Stimulated activated CD8-positive, alpha-beta memory T cell treated with anti-CD3 and anti-CD28 coated beads, Interleukin-4, amount 100 ng/mL, for 24 hours (primary cell): ENCODE measurements at places on chromosomes 16 and 17.
A peak's percentile ranks its signal among the peaks of the same experiment; 100 is the strongest.

DNA sequence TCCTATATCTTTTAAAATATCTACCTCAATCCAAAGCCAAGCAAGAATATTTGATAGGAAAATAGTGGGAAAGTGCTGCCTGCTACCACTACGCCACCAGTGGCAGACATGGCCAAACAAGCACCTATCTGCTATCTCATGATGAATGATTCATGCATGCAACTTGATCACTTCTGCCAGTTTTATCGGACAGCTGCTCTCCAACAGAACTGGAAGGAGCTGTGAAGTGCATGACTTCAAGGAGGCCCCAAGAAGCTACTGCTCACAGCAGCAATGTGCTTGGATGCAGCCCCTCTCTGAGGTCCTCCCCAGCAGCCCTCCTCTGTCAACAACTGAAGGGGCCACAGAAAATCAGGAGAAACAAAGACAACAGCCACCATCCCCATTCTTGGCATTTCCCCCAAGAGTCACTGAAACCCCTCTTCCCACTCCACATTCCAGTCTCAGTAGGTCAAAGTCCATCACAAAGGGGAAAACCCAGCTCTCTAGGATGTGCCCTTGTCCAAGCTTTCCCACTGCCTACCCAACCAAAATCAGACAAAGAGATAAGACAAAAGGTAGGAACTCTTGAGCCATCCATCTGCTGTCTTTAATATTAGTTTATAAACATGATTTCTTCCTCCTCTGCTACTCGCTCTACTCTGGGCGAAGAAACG, 215.3 kb downstream of the C16orf78 start:
- DNase-seq, result no peak

DNA sequence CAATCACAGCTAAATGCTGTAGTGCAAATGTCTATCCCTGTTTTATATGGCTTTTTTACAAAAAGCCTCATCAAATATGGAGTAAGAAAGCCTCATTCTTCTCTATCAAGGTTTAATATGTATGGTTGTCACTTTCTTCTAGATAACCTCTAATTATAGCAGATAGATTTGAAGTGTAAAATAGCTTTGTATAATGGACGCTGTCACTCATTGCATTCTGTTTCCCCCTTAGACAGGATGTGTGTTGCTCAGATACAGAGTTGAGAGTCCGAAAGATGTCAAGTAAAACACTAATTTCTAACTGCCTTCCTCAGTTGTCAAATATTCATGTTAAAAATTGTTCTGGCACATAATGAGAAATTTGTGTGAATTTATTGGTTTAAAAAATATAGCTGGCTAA, 88.0 kb downstream of the NLK start:
- DNase-seq, result no peak

GRCh38 chr17:50771991-50772785, 4.9 kb upstream of the ANKRD40CL start:
- DNase-seq, result no peak

DNA sequence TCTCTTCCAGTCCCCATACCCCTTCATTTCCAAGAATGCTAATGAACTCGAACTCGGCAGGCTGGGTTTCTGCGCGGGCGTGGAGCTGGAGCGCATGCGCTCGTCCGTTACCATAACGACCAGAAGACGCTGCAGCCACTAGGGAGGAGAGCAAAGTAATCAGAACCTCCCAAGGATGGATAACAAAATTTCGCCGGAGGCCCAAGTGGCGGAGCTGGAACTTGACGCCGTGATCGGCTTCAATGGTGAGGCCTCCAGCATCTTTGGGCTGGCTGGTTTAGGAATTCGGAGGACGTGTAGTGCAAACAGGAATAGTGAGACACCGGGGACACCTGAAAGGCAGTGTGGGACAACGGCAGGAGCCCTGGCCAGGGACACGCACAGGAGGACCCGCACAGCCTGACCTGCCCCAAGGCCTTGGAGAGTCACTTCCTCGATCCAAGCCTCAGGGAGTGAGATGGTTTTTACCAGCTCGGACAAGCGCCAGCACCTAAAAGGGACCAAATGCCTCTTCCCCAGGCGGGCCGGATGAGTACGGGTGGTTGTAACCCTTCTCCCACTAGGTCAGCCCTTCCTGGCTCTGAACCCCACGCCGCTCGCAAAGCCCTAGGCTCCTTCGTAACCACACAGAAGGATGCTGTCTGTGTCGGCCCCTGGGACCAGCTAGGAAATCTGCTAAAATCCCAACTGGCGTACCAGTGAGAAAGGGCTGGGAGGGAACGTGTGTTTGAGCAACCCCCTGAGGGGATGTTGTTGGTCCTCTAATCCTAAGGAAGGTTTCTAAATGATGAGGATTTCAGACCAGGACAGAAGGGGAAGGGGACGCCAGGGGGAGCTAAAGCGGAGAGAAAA, at the start of gene CFAP52:
Gene CFAP52 (plus strand): TSS at position 122 of the 852 bp plus-strand sequence. CDS start 54 bp downstream, at position 176.
- DNase-seq, result peak; percentile 62

GRCh38 chr16:70804153-70804733, 3.3 kb upstream of the VAC14 start:
- no peak for DNase-seq

GRCh38 chr17:43790311-43790940, 10.2 kb downstream of the CFAP97D1 start:
- no peak for DNase-seq

DNA sequence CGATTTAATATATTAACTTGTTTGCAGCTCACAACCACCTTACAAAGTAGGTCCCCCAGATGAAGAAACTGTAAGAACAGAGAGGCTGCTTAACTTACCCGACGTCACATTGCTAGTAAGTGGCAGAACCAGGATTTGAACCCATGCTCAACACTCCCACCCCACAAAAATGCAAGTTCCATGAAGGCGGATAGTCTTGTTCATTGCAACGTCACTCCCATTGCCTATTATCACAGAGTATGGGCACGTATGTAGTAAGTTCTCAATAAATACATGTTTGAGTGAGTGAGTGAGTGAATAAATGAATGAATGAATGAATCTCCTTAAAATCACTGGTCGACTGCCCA, 1.1 kb downstream of the USP31 start:
- DNase-seq, result no peak

DNA sequence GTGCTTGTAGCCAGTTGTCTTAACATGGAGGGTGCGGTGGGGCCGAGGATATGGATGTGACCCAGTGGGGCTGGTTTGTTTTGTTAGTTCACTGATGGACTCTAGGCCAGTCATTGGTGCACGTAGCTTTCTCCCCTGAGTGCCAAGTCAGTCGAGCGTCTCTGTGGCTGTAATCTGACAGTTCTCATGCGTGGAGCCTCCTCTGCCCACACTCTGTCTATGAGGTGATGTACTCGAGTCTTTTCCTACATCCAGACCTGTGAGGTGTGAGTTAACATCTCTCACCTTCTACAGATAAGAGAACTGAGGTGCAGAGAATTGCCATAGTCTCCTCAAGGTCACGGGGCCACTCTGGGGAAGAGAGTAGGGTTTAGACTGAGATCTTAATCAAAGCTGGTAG, 90.2 kb downstream of the MARCHF10 start:
- no peak for DNase-seq

DNA sequence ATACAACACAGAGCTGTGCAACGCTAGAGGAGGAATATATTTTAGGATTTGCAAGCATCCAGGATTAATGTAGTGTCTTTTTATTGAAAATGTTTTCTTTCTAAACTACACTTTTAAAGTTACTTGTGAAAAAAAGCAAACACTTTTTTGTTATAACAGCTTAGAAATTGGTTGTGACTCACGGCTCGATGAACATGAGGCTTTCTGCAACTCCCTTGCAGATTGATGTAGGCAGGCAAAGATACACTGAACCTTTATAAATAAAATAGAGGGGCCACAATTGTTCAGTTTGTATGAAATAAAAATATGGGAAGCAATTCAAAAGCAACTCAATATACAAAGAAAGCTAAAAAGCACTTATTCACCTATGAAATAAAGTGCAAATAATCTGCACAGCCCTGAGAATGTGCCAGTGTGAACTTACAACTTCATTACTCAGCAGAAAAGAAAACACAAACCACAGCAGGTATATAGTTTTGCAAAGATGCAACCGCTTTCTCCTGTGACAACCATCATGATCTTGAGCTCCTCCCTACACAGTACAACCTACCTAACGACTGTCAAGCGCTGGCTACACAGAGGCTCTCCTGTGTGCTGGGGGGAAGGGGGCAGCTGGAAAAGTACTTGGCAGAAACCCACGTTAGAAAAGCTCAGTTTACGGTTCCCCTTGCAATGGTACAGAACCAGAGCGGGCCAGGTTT, 948 bp downstream of the LUC7L start:
- no peak for DNase-seq

DNA sequence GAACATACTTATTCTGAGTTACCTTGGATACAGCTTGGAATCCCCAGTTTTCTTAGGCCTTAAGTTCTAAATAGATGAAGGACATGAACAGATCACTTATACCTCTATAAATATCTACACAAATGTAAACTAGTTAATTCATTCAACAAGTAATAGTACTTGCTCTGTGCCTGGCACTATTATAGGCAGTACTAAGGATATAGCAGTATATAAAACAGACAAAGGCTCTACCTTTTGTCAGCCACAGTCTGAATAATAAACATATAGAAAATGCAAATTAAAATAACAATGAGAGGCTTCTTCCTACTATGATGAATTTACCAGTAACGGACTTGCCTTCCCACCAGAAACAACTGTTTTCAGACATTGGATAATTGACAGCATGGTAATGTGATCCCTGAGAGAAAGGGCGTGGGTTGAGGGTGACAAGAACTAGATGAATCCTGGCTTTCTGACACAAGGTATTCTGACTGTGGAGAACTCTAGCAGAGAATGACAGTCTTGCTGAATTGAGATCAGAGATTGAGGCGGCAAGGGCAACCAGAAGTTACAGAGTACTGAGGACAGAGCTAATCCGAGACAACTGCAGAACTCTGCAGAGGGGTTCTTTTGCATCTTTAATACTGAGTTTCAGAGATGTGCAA, 170.5 kb downstream of the TANC2 start:
- no peak for DNase-seq

DNA sequence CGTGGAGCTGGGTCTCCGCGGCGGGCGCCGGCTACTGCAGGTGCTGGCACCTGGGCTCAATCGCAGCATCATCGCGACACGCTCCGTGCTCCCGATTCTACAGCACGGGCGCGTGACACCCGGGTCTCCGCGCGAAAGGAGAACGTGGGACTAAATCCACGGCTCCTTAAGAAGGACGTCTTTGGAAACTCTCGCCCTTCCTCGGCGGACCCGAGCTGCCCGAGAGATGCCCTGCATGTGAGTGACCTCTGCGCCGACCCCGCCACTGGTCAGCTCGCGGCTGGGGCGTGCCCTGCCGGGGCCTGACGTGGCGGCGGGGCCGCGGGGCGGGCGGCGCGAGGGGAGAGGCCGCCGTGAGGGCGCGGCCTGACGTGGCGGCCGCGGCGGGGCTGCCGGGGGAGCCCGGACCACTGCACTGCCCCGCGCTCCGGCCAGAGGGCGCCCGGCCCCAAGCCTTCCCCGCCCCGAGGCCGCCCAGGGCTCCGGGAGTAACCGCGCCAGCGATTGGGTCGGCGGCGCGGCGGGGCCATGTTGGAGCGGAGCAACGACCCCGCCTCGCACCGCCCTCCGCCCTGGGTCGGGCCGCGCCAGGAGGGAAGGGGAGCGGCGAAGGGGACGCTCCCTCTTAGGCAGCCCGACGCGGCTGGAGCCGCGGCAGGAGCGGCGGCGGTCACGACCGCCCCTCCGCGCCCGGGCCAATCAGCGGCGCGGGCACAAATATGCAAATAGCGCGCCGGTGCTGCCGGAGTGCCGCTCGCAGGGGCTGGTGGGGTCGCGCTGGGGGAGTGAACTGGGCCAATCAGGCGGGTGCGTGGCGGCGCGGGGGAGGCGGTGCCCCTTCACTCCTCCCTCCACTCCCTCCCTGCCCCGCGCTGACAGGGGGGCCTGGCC, 75.6 kb downstream of the CHD9 start:
- peak; percentile 93 for DNase-seq

GRCh38 chr16:77387815-77388209, 47.0 kb downstream of the ADAMTS18 start:
- no peak for DNase-seq

DNA sequence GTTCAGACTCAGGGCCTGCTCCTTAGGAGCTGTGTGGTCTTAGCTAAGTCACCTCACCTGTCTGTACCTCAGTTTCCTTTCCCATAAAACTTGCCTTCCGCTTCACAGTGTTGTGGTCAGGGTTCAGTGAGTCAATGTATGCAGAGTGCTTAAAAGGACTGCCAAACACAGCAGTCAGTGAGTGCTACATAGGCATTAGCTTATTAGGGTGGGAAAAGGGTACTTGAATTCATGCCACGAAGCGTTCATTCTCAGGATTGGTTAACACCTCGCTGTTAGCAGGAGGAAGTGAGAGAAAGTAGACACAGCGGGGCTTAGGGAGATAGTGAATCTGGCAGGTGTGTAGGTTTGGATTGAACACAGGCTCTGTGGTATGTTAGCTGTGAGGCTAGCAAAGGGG, 155.2 kb downstream of the SHISA9 start:
- DNase-seq, result no peak

DNA sequence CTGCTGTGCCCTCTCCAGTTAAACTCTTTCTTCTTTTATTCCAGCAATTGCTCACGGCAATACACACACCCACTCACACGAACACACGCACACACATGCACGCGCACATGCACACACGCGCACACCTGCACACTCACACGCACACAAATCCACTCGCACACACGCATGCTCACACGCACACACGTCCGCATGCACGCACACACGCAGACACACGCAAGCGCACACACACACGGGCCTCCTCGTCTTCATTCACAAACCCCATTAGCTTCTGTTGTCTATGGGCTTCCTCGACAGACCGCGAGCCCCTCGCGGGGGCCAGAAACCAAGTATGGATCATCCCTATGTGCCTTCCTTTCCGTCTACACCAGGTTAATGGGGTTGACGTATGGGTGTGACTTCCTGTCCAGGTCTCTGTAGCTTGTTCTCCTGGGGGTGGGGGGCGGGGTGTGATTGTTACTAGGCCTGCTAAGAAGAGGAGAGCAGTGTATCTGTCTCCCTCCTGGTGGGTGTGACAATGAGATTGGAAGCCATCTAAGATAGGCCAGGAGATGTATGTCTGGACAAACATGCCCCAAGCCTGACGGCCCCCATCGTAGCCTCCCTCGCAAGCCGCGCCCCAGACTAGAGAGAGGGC, 670 bp upstream of the CTF1 start:
- DNase-seq, result no peak

DNA sequence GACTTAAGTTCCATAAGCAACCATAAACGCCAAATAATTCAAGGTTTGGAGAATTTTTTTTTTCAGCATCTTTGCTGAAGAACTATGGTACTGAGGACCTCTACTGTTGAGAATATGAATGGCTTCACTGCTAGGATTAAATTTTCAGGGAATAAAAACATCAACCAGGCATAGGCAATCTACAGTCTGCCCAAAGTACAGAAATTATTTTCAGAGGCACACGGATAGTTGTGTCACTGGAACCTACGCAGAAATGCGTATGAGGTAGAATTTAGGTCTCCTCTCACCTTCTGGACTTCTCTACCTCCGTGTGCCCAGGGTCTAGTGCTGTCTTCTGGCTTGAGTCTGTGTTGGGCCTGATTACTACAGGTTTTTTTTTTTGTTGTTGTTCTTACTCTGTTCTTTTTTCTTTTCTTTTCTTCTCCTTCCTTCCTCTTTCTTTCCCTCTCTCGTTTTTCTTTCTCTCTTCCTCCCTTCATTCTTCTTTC, 39.7 kb downstream of the NACA2 start:
- no peak for DNase-seq
